ENCODE measurements at places on chromosomes 7 and 10. TPM values are rescaled to one million over a fixed set of nuclear protein-coding genes. Genes with fewer than 3 reads are reported as not detected.

HYAL4 gene
- 0.93 TPM for polyA plus RNA-seq

NUTM2B gene
- 3.7 TPM for polyA plus RNA-seq

TEX36 gene
- polyA plus RNA-seq, result not detected

NAT16 gene
- polyA plus RNA-seq, result not detected

ACSM6 gene
- 0.24 TPM for polyA plus RNA-seq

UPK3B gene
- polyA plus RNA-seq, result 56.1 TPM

LIPF gene
- polyA plus RNA-seq, result 0.33 TPM

SPACDR gene
- 4.0 TPM for polyA plus RNA-seq

MOGAT3 gene
- not detected for polyA plus RNA-seq

GRCh38 chr10:5666008-5666840 lies at the start of gene ASB13:
ASB13 (minus strand) TSS chr10:5666595; CDS start chr10:5666551, 44 bp downstream.
- peak; percentile 48 for DNase-seq

- DNase-seq, result no peak
Measured at GRCh38 chr10:99536338-99537085, 3.8 kb downstream of the NKX2-3 start.

DNA sequence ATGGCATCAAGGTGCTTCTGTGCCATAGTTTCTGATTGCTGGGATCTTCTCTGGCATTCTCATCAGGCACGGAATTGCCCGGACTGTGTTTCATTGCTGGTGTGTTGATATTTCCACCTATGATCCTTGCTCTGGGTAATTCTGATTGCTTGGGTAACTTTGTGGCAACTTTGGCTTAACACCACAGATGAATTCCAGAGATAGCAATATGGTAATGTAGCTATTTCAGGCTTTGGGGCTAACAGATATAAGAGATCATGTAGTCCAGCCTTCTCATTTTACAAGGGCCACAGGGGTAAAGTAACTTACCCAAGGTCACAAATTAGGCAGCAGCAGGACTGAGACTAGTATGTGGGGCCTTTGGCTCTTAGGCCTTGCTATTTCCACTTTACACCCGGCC lies 53.9 kb upstream of the PLPP4 start:
- DNase-seq, result no peak

DNA sequence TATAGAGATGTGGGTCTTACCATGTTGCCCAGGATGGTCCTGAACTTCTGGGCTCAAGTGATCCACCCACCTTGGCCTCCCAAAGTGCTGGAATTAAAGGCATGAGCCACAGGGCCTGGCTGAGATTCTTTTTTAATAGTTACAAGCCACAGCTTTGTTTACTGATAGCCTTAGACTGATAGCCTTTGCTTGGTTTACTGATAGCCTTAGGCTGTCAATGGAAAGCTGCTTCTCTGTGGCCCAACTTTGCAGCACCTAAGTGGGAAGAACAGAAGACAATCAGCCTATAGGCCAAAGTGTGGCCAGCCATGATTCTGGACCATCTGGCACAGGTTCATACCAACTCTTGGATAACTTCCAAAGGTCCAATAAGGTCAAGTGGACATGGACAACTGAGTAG lies 24.1 kb upstream of the CDCA7L start:
- DNase-seq, result no peak

DNA sequence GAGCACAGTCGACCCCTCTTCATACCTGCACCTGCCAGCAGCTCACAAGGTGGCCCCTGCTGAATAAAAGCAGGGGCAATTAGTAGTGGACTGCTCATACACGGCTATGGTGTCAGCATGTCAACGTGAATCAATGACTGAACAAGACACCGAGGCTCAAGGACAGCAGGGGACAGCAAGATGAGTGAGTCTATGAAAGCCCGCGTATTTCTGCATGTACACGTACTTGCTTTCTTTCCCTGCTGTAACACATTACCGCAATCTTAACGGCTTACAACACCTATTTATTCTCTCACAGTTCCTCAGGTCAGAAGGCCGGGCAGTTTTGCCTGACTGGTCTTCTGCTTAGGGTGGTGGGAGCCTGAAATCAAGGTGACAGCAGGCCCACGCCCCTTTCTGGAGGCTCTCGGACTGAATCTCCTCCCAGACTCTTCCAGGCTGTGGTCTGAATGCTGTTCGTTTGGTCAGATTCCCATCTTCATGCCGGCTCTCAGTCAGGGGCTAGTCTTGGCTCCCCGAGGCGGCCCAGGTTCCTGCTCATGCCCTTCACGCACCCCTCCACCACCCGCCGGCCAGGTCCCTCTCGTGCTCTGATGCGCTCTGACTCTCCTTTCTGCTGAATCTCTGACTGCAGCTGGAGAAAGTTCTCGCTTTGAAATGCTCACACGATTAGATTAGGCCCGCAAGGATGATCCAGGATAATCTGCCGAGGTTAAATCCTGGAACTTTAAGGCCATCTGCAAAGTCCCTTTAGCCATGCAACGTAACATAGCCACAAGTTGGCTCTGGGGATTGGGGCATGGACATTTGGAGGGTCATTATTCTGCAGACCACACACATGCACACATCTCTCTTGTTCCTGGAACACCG lies 7.8 kb upstream of the PPP2R2D start:
- no peak for DNase-seq

- no peak for DNase-seq
Measured at GRCh38 chr7:19988860-19989259, 215.4 kb upstream of the TMEM196 start.

GRCh38 chr10:103699611-103700435 lies 155.6 kb downstream of the SH3PXD2A start:
- no peak for DNase-seq

GRCh38 chr10:83225781-83226180 lies 913.5 kb upstream of the GHITM start:
- DNase-seq, result no peak

- DNase-seq, result no peak
Measured at GRCh38 chr7:106644999-106645398, 16.0 kb downstream of the CCDC71L start.

DNA sequence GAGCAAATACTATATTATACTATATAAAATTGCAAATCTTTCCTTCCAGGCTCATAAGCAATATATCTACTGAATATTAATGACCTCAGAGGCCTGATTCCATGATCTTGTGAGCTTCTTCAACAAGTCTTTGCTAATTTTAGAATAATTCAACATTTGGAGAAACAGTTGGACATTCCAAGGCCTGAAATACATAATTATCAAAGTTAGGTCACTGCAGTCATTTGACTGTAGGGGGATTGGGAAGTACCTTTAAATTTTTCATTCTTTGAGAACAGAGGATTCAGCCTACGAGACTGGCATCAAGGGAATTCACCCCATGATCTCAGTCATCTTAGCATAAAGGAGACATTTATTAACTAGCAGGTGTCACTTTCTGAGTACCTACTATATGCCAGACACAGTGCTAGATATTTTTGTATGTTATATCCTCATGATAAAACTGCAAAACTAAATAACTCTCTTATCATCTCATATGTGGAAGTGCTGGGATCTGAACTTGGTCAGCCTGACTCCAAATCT lies 85.4 kb downstream of the DOCK4 start:
- no peak for DNase-seq

- peak; percentile 72 for DNase-seq
Measured at GRCh38 chr7:99392659-99393354, 15.6 kb downstream of the PDAP1 start.

- DNase-seq, result no peak
Measured at GRCh38 chr7:138842111-138842510, 44.1 kb upstream of the ATP6V0A4 start.

- DNase-seq, result peak; percentile 72
Measured at GRCh38 chr10:110005719-110006118, 2.1 kb upstream of the ADD3 start.

DNA sequence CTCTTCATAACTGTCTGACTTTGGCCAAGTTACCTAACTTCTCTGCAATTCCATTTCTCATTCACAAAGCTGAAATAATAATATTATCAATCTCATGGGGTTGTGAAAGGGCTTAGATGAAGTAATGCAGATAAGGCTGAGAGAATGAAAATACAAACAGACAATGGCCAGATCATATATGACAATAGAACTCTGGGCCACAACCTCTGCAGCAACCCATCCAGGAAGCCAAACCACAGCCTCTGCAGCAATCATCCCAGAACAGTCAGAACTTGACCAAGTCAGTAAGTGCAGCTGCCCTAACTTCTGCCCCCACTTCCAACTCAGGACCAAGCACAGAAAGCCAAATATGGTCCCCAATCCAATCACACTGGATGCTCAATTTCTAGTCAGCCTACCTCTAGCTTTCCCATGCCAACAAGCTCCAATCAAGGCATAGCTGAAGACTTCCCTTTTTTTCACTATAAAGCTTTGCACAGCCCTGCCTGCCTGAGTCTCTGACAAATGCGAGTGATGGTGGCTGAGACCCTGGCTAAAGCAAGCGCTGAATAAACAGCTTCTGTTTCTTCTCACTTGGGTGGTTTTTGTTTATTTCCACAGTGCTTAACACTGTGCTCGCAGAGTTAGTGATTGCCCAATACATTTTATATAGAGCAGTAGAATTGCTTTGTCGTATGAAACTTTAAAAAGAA lies 34.8 kb upstream of the TNPO3 start:
- DNase-seq, result no peak

GRCh38 chr7:42932811-42933591 lies 825 bp downstream of the MRPL32 start:
- no peak for DNase-seq

GRCh38 chr10:131094527-131095312 lies 216.8 kb downstream of the TCERG1L start:
- DNase-seq, result peak; percentile 77

- DNase-seq, result no peak
Measured at GRCh38 chr7:105782391-105783042, 93.9 kb downstream of the ATXN7L1 start.

GRCh38 chr7:116232350-116232749 lies 22.0 kb downstream of the TES start:
- no peak for DNase-seq

- DNase-seq, result no peak
Measured at GRCh38 chr10:122307669-122308416, 36.7 kb downstream of the BTBD16 start.

- peak; percentile 91 for DNase-seq
Measured at GRCh38 chr7:28408960-28409715, 3.2 kb upstream of the CREB5 start.

DNA sequence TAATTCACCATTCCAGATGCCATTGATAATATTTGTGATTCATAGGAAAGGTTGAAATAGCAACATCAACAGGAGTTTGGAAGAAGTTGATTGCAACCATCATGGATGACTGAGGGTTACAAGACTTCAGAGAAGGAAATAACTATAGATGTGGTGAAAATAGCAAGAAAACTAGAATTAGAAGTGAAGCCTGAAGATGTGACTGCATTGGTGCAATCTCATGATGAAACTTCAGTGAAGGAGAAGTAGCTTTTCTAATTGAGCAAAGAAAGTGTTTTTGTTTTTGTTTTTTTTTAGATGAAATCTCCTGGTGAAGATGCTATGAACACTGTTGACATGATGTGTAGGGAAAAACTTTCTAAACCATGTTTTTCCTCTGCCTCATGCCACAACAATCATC lies 18.7 kb upstream of the CD36 start:
- DNase-seq, result no peak

DNA sequence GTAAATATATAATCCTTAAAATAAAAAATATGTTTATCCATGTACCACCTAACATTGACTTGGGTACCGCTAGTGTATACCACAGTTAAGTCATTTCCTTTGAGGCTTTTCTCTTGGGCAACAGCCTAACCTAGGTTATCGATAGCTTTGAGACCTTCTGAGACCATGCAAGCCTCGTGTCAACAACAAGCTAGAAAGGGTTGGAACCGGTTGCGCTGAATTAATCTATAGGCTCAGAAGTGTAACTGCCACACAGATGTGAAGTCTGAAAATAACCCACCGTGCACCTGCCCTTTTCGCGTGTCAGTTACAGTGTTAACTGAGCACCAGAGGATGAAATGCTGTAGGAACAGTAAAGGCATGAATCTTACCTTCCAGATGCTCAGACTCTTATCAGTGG lies 59.8 kb downstream of the ARID5B start:
- no peak for DNase-seq

DNA sequence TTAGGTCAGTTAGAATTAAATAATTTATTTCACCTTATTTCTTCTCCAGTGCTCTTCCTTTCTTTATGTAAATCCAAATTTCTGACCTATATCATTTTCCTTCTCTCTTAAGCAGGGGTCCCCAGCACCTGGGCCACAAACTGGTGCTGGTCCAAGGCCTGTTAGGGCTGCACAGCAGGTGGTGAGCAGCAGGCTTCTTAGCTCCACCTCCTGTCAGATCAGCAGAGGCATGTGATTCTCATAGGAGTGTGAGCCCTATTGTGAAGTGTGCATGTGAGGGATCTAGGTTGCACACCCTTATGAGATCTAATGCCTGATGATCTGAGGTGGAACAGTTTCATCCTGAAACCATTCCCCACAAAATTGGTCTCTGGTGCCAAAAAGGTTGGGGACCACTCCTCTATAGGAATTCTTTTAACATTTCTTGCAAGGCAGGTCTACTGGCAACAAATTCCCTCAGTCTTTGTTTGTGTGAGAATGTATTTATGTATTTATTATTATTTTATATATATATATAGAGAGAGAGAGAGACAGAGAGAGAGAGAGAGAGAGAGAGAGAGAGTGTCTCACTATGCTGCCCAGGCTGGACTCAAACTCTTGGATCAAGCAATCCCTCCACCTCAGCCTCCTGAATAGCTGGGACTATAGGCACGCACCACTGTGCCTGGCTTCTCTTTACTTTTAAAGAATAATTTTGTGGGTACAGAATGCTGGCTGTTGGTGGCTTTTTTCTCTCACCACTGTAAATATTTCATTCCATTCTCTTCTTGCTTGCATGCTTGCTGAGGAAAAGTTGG lies 4.3 kb upstream of the ABCC2 start:
- DNase-seq, result no peak
